Right cardiac atrium (tissue), 5 donors: ENCODE measurements at places on chromosomes 12 and 14.

GRCh38 chr12:1926251-1926657 is 7.8 kb upstream of the CACNA2D4 start:
- no peak for DNase-seq

- no peak for DNase-seq
These were observed 10.0 kb upstream of the TNS2 start for GRCh38 chr12:53039851-53040250.

GRCh38 chr12:111034083-111034885 is 113.9 kb upstream of the MYL2 start:
- DNase-seq = no peak

- DNase-seq = no peak
These were observed 328.1 kb downstream of the BTG1 start for GRCh38 chr12:91817517-91817916.

GRCh38 chr12:64636856-64637255 is 26.6 kb downstream of the RASSF3 start:
- DNase-seq = no peak

- DNase-seq = no peak
These were observed 31.6 kb downstream of the TBC1D15 start for GRCh38 chr12:71871116-71871515.

GRCh38 chr12:130457215-130457614 is 119.5 kb downstream of the PIWIL1 start:
- DNase-seq = no peak

- no peak for DNase-seq
These were observed 19.9 kb upstream of the GPR68 start for GRCh38 chr14:91264151-91265150.

DNA sequence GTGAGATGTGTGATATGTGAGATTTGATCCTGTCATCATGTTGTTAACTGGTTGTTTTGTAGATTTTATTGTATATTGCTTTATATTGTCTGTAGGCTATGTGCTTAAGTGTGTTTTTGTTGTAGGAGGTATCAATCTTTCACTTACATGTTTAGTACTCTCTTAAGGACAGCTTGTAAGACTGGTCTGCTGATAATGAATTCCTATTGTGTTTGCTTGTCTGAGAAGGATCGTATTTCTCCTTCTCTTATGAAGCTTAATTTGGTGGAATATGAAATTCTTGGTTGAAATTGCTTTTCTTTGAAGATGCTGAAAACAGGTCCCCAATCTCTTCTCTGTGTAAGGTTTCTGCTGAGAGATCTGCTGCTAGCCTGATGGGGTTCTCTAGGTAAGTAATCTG is 94.5 kb upstream of the ARHGAP5 start:
- DNase-seq = no peak

- no peak for DNase-seq
These were observed 16.3 kb upstream of the SLCO1A2 start for GRCh38 chr12:21350975-21351374.

- no peak for DNase-seq
These were observed 21.0 kb upstream of the ACSM4 start for GRCh38 chr12:7282844-7283243.

DNA sequence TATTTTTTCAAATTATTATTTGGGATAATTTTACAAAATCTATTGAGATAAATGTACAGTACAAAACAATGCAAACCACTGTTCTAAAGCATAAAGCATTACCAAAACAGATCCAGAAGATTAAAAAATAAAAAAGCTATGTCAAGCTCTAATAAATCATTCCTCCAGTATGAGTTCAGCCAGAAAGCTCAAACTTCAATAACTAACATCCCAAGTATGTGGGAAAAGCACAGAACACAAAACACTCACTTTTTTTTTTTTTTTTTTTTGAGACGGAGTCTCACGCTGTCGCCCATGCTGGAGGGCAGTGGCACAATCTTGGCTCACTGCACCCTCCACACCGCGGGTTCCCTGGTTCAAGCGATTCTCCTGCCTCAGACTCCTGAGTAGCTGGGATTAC is 11.3 kb downstream of the SAV1 start:
- DNase-seq = no peak
